Activated CD8-positive, alpha-beta memory T cell treated with anti-CD3 and anti-CD28 coated beads for 1 hour (primary cell): ENCODE measurements at places on chromosomes 1 and 21.

DNA sequence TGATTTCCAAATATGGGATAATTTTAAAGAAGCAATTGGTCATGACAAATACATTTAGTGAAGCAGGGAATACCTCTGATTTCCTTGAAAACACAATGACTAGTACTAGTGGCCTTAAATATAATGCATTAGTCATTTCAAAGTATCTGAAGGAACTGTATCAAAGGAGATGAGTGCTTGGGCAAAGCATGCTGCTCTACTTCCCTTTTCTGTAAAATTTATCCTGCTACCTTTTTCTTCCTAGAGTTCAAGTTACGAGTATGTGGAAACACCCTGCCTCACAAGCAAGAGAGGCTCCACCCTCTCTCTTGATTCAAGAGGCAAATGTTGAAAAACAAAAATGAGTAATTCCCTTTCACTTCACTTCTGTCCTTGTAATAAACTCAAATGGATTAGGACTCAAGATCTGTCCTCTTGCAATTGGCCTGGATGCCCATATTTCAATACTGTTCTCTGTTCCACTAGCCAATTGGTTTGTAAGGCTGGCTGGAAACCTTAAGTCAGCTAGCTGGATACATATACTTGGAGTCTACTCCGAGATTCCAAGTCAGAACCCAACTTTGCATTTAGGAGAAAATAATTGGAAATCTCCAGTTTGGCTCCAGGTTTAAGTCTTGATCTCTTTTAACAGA is 92.5 kb downstream of the CDC42BPA start:
- no peak for DNase-seq

- no peak for DNase-seq
These were observed 509.3 kb upstream of the RGS18 start for GRCh38 chr1:191648939-191649338.

DNA sequence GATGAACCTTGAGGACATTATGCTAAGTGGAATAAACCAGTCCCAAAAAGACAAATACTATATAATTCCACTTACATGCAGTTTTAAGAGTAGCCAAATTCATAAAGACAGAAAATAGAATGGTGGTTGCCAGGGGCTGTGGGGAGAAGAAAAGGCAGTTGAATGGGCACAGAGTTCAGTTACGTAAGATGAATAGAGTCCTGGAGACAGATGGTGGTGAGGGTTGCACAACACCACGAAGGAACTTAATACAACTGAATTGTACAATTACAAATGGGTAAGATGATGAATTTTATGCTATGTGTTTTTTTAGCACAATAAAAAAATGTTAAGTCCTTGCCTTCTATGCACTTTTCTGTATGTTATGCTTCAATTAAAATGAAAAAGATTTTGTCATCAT is 66.6 kb downstream of the CD34 start:
- no peak for DNase-seq

- DNase-seq = no peak
These were observed 243.1 kb downstream of the FOXD2 start for GRCh38 chr1:47680815-47681475.

DNA sequence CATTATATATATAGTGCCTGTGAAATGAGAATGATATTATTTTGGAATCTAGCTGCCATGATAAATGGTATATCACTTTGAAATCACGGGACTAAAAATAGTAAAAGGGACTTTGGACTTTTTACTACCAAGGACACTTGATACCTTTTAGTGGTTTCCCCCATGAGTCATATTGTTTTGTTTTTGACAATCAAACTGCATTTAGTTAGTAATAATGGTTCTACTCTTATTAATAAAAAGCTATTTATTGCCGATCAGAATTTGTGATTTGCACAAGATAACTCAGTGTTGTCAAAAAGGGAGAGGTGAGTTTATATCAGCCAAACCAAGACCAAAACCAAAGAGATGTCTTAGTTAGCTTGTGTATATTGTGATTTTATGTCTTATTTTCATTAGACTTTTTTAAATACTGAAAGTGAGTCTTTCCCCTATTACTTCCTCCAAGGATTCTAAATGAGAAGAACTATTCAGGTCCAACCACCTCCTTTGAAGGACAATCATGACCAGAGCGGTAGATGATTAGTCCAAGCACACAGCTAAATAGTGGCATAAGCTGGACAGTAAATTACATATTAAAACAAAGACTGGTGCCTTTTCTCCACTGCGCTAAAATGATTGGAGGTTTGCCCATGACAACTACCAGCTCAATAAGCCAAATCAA is 281.7 kb upstream of the ESRRG start:
- no peak for DNase-seq

GRCh38 chr1:36203554-36204346 is 20.5 kb upstream of the THRAP3 start:
- DNase-seq = no peak

DNA sequence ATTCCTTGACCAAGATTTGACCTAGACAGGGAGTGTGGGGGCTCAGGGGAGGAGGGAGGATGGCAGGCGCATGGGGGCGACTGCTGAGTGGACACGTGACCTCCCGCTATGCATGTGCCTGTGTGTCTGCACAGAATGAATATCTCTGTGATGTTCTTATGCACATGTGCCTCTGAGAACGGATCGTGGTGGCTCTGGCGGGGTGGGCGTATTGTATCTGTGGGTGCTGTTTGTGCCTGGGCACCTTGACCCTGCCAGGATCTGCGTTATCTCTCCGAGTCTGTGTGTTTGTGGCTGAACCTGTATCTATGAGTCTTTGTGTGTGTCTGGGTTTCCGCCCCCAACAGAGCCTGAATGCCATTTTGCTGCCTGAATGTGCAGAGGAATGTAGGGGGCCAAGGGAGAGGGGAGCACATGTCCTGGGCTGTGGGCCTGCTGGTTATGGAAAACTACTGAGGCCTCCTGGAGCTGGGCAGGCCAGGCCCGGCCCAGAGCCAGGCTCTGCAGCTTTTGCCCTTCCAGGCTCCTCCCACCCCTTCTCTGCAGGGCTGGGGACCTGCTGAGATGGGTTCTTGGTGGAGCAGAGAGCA is 102.5 kb downstream of the EBNA1BP2 start:
- no peak for DNase-seq

DNA sequence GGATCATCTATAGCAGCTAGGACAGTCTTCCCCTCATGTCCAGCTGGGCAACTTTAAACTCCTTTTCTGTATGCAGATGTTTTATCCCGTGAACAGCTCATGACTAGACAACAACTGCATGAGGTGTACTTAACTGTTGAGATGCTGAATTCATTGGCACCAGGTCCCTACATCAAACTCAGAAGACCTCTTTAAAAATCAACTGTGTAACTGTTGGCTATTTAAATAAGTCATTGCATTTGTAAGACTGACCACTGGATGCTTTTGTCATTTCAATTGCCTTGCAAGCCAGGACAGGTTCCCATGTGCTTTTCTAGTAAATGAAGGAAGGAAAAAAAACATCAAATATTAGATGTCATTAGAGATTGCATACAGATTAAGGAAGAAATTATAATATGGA is 28.3 kb upstream of the GORAB start:
- DNase-seq = no peak
